T47D (cell line): ENCODE measurements at places on chromosomes 2 and 18.

GRCh38 chr18:3713166-3713565 is 263.2 kb downstream of the TGIF1 start:
- no peak for DNase-seq

DNA sequence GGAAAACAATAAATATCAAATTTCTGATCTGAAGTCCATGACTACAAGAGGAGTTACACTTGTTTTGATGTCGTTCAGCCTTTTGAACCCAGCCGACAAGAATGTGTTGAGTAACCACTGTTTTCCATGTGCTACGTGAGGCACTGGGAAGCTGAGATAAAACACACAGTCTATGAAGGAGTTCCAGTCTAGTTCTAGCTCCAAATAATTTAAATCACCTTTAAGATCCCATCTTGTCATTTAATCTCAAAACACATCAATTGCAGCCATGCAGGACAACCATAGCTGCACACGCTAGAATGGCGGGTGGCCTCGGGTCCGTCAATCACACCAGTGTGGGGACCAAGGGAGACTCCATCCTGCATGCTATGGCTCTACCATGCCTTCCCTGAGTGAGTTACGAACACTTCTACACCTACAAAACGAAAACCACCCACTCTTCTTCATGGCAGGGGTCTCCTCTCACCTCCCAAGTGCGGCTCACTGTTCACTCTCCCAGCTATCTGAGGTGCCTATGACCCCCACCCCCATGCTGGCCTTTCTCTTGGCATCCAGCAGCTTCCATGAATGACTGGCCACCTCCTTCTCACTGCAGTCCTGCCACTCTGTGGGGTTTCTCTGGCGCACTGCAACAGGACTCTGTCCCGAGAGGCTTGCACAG is 3.8 kb downstream of the FHL2 start:
- no peak for DNase-seq

GRCh38 chr2:64602436-64602835 is 51.3 kb downstream of the SERTAD2 start:
- no peak for DNase-seq

DNA sequence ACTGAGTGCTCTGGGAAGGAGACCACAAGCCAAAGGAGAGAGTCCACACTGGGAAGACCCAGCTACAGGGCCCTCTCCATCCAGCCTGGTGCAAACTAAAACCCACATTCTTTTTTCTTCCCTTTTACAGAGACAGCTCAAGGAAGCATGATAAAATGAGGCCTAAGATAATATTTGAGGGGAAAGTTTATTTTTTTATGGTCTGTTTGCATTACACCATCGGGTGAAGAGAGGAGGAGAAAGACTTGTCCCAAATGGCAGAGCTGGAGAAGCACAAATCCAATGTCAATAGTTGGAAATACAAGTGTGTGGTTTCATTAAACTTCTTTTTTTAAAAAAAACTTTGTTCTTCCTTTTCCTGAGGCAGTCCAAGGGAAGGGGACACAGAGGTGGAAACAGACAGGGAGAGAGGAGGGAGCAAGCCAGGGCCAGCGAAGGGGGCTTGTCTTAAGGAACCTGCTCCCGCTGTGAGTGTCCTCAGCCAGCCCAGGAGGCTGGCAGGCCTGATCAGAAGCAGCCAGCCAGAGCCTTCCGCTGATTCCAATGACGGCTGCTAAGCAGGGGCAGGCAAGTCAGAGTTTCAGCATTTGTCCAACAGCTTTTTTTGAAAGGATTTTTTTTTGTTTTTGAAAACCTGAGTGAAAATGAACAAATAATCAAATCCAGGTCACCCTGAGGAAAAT is 203.8 kb upstream of the SIX2 start:
- no peak for DNase-seq

- no peak for DNase-seq
Measured at GRCh38 chr2:239789711-239790110, 235.4 kb downstream of the NDUFA10 start.

DNA sequence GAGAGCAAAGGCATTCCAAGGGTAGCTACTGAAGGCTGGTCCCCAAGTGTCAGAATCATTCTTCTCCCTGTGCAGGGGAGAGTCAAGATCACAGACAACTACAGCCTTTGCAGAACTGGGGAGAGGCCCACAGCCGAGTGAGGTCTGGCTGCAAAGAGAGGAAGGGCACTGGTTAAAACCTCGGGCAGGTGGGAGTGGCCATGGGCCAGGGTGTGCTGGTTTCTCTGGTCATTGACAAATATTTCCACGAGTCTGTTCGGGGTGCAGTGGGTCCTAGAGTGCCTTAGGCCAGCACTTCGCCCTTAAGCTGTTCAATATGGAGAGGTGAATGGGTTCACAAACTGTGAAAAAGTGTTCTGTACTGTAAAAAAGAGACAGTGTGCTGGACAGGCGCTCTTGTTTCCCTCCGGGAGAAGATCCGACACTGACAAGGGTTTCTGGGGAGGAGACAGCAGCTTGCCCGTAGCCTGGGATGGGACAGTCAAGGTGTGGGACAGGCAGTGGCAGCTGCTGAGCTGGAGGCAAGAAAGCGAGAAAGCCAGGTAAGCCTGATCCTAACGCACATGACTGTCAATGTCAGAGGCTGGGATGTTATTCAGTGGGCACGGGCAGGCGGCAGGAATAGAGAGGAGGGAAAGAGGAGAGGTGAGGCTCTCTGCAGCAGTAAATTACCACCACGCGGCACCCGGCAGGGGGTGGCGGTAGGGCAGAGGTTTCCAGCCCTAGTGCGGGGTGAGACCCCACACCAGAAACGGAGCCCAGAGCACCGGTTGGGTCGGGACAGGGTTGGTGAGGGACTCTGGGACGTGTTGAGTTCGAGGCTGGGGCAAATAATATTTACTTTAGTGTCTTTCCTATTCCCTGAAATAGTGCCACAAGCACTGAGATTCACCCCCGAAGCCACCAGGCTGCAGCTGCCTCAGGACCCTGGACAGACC is 2.0 kb downstream of the NPPC start:
- DNase-seq, result no peak

DNA sequence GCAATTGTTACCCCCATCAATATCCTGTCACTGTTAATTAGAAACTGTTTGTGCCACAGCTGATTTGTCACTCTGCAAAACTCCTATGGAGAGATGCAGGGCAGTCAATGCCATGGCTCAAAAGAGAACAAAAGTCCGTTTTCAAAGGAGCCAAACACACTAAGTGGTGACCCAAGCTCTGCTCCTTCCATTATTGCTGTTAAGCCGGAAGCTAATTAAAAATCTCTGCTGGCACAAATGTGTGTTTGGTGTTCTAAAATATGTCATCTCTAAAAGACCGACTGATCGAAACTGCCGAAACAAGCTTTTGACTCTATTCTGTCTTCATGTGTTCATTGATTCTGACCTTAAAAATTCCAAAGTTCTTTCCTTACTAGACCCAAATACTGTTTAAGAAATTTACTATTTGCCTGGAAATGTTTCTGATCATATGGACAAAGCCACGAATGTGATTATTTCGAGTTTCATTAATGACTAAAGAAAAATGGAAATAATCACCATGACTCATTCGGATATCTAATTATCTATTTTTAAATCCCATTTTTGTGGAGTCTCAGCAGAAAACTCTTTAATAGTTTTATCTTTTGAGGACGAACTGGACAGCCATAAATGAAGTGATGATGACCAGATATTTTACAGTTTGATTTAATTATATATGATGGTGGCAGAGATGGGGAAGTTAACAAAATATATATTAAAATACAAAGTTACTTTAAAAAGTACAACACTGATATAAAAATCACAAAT is 287.6 kb downstream of the SOCS6 start:
- no peak for DNase-seq

- DNase-seq, result no peak
Measured at GRCh38 chr2:32591669-32592463, 36.0 kb upstream of the TTC27 start.

- DNase-seq, result no peak
Measured at GRCh38 chr18:57038395-57038794, 108.5 kb upstream of the BOD1L2 start.

DNA sequence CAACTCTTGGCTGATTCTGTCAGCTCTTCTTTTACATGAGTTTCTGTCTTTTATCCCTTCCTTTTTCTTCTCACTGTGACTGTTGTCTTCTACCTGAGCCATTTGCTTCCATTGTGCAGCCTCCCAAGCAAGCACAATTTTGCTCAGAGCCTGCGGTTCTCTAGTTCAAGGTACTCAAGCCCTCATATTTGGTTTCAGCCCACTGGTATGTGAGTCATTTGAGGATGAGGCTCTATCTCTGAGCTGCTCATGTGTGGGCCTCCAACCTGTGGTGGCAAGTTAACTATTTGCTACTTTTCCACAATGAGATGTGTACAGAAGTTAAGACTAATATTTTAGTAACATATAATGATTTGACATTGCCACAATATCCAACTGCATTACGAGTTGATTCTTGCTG is 183.0 kb downstream of the PHLPP1 start:
- no peak for DNase-seq

DNA sequence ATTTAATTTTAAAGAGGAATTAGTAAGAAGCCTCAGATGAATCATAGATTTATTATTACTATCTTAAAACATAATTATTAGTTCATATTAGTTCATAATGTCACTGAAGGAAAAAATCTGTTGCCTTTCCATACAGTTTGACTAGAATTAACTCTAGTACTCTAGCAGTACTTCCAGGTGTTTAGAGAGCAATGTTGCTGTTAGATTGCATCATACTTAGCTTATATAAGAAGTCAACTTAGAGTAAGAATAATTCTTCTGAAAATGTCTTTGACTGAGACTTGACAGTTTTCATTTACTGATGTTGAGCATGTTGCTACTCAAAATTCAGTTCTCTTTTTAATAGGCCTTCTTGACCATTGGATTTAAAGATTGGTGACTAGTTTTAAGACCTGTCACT is 4.7 kb downstream of the RAB3GAP1 start:
- DNase-seq, result no peak

DNA sequence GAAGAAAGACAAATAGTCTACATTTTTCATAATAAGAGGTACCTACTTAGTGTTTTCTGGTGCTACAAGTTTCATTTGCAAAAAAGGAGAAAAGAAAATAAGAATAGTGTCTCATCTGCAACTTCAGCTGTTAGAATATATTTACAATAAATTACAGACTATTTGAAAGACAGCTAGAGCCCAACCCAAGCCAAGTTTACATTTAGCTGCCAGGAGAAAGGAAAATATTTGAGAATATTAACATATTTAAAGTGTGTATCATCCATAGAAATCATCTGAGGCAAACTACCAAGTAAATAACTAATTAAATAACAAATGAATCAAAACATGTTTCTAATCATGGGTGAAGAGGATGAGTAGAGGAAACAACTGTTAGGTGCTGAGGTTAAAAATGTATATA is 209.2 kb upstream of the ZSWIM2 start:
- DNase-seq, result no peak

DNA sequence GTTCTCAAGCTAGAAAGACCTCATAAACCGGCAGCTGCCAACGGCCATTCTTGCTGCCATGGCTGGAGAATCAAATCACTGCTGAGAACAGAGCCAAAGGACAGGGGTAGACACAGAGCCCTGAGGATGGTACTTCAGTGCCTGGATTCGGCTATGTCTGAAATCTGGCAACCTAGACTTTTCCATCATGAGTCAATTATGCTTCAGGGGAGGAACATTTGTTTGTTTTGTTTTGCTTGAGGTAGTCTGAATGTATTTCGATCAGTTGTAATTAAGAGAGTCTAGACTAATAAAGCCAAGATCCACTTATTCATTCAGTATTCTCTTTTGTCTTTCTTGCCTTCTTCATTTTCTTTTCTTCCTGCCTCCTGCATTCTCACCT is 122.8 kb upstream of the SH3BP4 start:
- no peak for DNase-seq

GRCh38 chr2:31324016-31324633 is 90.2 kb downstream of the EHD3 start:
- DNase-seq, result no peak

DNA sequence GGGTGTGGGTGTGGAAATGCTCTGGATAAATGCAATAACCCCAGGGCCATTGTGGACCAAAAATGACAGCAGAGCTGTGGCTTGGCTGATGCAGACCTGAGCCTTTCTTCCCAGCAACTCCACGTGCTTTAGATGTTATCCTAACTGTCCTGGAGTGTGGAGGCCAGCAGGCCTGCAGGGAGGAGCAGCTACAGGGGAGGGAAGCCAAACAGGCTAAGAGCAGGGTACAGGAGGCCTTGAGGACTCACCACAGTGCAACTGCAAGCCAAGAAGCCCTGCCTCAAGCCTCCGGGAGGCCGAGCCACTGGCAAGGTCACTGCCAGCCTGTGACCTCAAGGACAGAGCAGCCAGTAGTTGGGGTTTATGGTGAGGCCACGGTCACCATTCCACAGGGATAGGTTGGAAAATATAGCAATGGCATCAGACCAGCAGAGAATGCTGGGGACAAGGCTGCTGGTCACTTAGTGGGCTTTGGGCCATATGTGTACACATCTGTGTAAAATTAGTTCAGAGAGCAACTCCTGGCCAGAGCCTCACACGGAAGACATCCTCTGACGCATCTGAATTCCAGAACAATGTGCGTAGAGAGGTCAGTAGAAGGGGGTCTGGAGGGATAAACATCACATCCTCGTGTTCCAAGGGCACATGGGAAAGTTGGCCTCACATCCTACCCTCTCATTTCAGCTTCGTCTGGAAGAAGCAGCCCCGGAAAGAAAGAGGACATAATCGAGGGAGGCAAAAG is 76.2 kb upstream of the UPP2 start:
- DNase-seq, result peak; percentile 25

DNA sequence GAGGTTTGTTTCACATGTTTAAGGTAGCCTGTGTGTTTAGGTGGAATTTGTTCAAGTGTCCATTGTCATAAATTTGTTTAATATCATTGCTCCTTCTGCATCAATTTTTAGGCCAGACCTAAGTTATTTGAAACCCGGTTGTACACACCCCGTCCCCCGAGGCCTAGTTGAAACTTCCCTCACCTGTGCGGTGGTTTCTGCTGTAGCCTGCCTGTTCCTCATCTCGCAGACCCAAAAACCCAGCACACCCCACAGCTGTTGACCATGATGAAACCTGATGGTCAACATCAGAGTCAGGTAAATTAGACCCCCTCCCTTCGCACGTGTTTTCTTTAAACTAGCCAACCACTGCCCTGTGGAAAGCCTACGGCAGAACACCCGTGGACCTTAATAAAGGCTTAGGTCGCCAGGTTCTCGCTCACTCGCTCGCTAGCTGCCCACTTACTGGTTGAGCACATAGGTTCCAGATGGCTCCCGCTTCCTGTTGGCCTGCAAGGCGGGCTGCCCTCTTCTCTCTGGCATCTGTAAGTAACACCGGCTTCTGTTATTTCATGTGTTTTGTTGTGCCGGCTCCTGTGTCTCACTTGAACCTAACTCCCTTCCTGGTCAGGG is 64.4 kb downstream of the EML6 start:
- no peak for DNase-seq
